ENCODE measurements at places on chromosomes 2 and 18. TPM values are rescaled to one million over a fixed set of nuclear protein-coding genes. Genes with fewer than 3 reads are reported as not detected.
A peak's percentile ranks its signal among the peaks of the same experiment; 100 is the strongest.

NETO1 gene
- total RNA-seq, result 6.9 TPM

DUSP19 gene
- 4.7 TPM for total RNA-seq

TUBB8B gene
- not detected for total RNA-seq

C2orf72 gene
- total RNA-seq, result 3.3 TPM

CERS6 gene
- 27.4 TPM for total RNA-seq

EFR3B gene
- total RNA-seq, result 41.2 TPM

ACMSD gene
- not detected for total RNA-seq

DNER gene
- total RNA-seq, result 4.0 TPM

MOB4 gene
- total RNA-seq, result 28.0 TPM

GALNT5 gene
- 0.20 TPM for total RNA-seq

OTOF gene
- 0.19 TPM for total RNA-seq

DNA sequence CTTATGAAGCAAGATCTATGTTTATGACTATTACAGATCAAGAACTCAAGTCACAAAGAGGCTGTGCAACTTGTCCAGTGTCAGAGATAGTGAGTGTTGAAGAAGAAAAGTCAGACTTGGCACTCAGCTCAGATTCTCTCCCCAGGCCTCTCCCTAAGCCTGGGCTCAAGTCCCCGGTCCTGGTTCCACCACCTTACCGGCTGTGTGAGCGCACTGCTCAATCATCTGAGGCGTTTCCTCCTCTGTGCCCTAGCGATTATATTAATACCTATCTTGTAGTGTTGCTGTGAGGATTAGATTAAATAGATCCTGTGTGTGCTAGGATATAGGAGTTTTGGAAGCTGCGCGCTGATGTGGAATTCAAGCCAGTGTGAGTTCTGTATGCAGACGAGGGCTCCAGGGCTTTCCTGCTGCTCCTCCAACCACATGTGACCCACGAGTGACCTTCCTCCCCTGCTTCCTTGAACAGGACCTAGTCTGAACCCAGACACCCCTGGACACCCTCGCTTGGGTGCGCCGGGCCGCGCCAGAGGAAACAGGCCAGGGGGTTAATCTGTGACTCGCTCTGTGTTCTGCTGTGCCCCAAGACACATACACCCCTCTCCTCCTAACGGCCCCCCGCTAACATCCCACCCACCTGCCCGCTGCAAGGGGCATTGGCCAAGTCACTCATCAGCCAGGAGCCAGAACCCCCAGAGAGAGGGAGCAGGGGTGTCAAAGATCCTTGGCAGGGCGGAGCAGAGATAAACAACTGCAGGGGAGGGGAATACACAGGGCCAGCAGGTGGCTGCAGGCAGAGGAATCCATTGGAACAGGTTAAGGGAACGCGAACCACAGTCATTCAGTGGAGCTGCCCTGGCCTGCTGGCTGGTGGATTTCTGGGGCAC is 38.3 kb downstream of the TNS1 start:
- H3K27ac ChIP-seq, result no peak overlapping the region
- no peaks in the 10 kb centered on the region for H3K27me3 ChIP-seq
- peaks cover 14% of the 10 kb centered on the region for H3K4me1 ChIP-seq
- no peak overlapping the region for H3K4me3 ChIP-seq
- no peak for DNase-seq
- no peaks in the 10 kb centered on the region for H3K36me3 ChIP-seq

DNA sequence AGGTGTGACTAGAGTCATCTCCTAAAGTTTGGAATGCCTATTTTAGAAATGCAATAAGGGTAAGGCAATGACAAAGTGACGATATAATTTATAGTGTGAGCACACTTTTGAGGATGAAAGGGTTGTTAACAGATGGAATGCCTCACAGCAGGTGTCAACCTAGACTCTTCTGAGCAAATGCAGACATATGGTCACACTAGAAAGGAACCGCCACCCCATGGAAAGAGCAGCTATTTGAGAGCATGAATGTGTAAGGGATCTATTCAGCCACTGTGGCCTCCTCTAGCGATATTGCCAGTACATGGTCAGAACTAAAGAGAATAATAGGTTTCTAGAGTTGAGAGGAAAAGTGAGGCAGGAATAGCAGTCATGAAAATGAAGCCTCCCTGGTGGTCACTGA is 18.5 kb downstream of the DSG2 start:
- peaks cover 19% of the 10 kb centered on the region for H3K4me1 ChIP-seq
- peaks cover 3% of the 10 kb centered on the region for H3K36me3 ChIP-seq
- no peak overlapping the region for H3K27ac ChIP-seq
- no peaks in the 10 kb centered on the region for H3K27me3 ChIP-seq

- peaks cover 40% of the 10 kb centered on the region for H3K27me3 ChIP-seq
- peaks cover 26% of the 10 kb centered on the region for H3K4me1 ChIP-seq
- DNase-seq, result no peak
- no peak overlapping the region for H3K27ac ChIP-seq
- H3K36me3 ChIP-seq, result no peaks in the 10 kb centered on the region
- peak overlapping the region; percentile 91 for H3K4me3 ChIP-seq
Observed at GRCh38 chr18:25352629-25353005, 651 bp upstream of the ZNF521 start.

GRCh38 chr2:25088817-25089516 is 47.1 kb downstream of the EFR3B start:
- no peak for DNase-seq
- H3K27me3 ChIP-seq, result no peaks in the 10 kb centered on the region

DNA sequence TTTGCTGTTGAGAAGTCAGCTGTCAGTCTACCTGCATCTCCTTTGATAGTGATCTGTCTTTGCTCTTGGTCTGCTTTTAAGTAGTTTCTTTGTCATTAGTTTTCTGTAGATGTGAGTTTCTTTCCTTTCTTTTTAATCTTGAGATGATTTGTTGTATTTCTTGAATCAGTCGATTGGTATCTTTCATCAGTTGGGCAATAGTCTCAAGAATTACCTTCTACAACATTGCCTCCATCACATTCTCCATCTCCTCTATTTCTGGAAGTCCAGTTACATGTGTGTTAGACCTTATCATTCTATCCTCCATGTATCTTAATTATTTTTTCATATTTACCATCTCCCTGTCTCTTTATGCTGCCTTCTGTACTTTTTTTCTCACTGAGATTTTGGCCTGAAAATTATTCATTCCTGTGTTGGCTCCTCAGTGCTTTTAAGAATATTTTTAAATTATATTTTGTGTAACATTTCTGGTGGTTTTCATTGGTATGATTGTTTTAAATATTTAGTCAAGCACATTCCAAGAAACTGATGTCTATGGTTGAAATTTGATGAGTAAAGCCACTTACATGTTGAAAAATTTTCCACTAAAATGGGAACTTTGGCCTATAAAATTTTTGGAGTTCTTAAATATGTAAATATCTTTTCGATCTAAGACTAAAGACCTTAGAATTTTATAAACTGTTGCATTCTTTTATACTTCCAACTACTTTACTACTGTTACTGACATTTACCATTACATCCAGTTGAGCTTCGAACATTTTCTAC is 239.5 kb upstream of the MGAT5 start:
- no peaks in the 10 kb centered on the region for H3K27me3 ChIP-seq
- no peak for DNase-seq
- H3K27ac ChIP-seq, result no peak overlapping the region
- no peaks in the 10 kb centered on the region for H3K36me3 ChIP-seq
- H3K4me1 ChIP-seq, result no peaks in the 10 kb centered on the region
- H3K4me3 ChIP-seq, result no peak overlapping the region

- no peak overlapping the region for H3K27ac ChIP-seq
- H3K4me1 ChIP-seq, result peaks cover 28% of the 10 kb centered on the region
- peaks cover 58% of the 10 kb centered on the region for H3K27me3 ChIP-seq
- H3K36me3 ChIP-seq, result peaks cover under 1% of the 10 kb centered on the region
- H3K4me3 ChIP-seq, result peak overlapping the region; percentile 73
Observed at GRCh38 chr2:207772081-207772843, 2.6 kb upstream of the FZD5 start.

GRCh38 chr2:43198263-43198662 is 28.1 kb downstream of the ZFP36L2 start:
- DNase-seq, result no peak
- H3K27ac ChIP-seq, result no peak overlapping the region

GRCh38 chr2:239149501-239149900 is 251.3 kb downstream of the HDAC4 start:
- H3K4me3 ChIP-seq, result no peak overlapping the region
- H3K36me3 ChIP-seq, result peaks cover 10% of the 10 kb centered on the region
- DNase-seq, result no peak

- H3K27ac ChIP-seq, result no peak overlapping the region
- no peaks in the 10 kb centered on the region for H3K36me3 ChIP-seq
- H3K4me3 ChIP-seq, result no peak overlapping the region
- H3K4me1 ChIP-seq, result peaks cover 9% of the 10 kb centered on the region
- H3K27me3 ChIP-seq, result no peaks in the 10 kb centered on the region
- no peak for DNase-seq
Observed at GRCh38 chr18:38966841-38967240, 1401.2 kb upstream of the CELF4 start.

- H3K4me3 ChIP-seq, result no peak overlapping the region
- no peak overlapping the region for H3K27ac ChIP-seq
- no peaks in the 10 kb centered on the region for H3K27me3 ChIP-seq
- H3K36me3 ChIP-seq, result no peaks in the 10 kb centered on the region
Observed at GRCh38 chr18:61595615-61596251, 262.5 kb downstream of the CDH20 start.

- DNase-seq, result no peak
- H3K4me3 ChIP-seq, result no peak overlapping the region
- no peaks in the 10 kb centered on the region for H3K27me3 ChIP-seq
- H3K36me3 ChIP-seq, result no peaks in the 10 kb centered on the region
- no peak overlapping the region for H3K27ac ChIP-seq
Observed at GRCh38 chr2:165745916-165746315, 48.1 kb downstream of the GALNT3 start.

DNA sequence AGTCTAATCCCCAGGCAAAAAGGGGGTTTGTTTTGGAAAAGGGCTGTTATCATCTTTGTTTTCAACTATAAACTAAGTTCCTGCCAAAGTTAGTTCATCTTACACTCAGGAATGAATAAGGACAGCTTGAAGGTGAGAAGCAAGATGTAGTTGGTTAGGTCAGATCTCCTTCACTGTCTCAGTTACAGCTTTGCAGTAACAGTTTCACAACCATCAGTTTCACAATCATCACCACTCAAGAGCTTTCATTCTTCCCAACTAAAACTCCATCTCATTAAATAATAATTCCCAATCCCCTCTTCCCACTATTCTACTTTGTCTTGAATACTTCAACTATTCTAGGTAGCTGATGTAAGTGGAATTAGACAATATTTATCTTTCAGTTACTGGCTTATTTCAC is 200.9 kb downstream of the NYAP2 start:
- no peak overlapping the region for H3K27ac ChIP-seq
- no peak for DNase-seq
- H3K4me3 ChIP-seq, result no peak overlapping the region
- peaks cover 26% of the 10 kb centered on the region for H3K4me1 ChIP-seq

GRCh38 chr2:230819433-230819832 is 45.3 kb upstream of the ITM2C start:
- no peak for DNase-seq
- peaks cover 16% of the 10 kb centered on the region for H3K4me1 ChIP-seq
- H3K27me3 ChIP-seq, result no peaks in the 10 kb centered on the region

DNA sequence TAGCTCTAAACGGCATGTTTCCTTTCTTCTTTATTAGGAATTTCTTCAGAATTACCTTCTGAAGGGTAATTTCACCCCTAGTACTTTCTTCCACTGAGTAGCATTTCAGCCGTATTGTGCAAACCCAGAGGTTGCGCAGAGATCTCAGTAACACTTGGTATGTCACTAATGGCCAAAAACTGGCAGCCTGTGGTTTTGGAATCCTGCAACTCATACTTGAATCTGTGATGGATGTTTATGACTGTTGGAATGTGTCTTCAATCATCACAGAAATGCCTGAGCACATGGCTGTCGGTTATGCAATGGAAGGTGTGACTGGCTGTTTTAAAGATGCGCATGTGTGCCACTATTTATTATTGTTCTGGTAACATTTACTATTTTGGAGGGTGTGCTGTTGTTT is 100.0 kb downstream of the COLEC12 start:
- no peak overlapping the region for H3K4me3 ChIP-seq
- no peak overlapping the region for H3K27ac ChIP-seq
- DNase-seq, result no peak
- no peaks in the 10 kb centered on the region for H3K27me3 ChIP-seq

GRCh38 chr2:88692187-88692586 is 714 bp downstream of the RPIA start:
- peaks cover 38% of the 10 kb centered on the region for H3K4me1 ChIP-seq
- H3K36me3 ChIP-seq, result peaks cover 26% of the 10 kb centered on the region
- H3K27me3 ChIP-seq, result no peaks in the 10 kb centered on the region
- peak overlapping the region; percentile 95 for H3K4me3 ChIP-seq
- H3K27ac ChIP-seq, result no peak overlapping the region

DNA sequence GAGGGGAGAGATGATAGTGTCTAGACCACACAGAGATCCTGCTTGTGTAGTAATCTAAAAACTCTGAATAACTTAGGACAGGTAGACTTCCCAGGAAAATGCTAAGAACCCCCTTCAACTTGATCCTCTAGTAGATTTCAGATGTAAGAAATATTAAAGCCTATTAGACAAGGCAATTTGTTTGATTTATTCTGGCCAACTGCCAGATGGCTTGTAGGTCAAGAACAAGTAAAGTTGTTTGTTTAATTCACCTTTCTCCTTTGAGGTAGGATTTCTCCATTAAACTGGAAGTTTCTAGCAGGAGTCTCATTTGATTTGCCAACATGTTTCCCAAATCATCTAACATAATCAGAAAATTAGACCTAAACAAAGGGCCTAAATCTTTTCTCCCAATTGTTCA is 48.6 kb downstream of the SH3RF3 start:
- no peaks in the 10 kb centered on the region for H3K27me3 ChIP-seq
- no peak overlapping the region for H3K4me3 ChIP-seq
- peak overlapping the region; percentile 54 for H3K27ac ChIP-seq
- peaks cover 2% of the 10 kb centered on the region for H3K36me3 ChIP-seq
- peaks cover 10% of the 10 kb centered on the region for H3K4me1 ChIP-seq
- no peak for DNase-seq

GRCh38 chr2:240921311-240921994 is 15.3 kb downstream of the CROCC2 start:
- H3K27ac ChIP-seq, result no peak overlapping the region
- no peaks in the 10 kb centered on the region for H3K36me3 ChIP-seq
- DNase-seq, result no peak

DNA sequence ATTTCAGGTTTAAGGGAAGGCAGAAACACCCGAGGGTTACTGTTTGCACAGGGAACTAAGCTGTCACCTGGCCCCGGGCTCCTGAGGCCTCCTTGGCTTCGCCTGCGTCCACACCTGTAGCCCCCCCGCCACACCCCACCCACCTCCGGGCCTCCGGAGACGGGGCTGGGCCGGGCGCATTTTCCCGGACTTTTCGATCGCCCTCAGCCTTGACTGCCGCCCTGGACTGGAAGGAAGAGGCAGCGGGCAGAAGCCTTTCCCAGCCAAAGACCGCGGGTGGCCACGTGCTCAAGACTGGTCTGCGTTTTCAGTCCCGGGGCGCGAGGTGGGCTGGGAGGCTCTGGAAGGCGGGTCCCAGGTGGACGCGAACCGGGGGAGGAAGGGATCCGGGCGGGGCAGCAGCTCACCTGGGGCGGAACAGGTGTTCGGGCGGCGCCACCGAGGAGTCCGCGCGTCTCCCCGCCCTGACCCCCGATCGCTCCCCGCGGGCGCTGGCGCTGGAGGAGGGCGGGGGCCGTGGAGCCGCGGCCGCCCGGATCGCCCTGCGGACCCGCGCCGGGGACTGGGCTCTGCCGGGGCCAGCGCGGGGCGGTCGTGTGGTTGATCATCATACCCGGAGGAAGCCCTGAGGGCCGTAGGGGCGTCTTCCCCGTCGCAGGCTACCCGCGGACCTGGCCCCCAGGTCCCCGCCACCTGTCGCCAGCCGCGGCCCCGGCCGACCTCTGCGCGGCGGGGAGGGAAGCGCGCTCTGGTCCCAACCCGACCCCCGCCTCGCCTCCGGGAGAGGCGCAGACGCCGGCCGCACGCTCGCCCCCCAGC is 3.2 kb downstream of the ID2 start:
- peaks cover 2% of the 10 kb centered on the region for H3K36me3 ChIP-seq
- H3K27me3 ChIP-seq, result peaks cover 36% of the 10 kb centered on the region
- DNase-seq, result peak; percentile 46
- H3K4me1 ChIP-seq, result peaks cover 41% of the 10 kb centered on the region
- no peak overlapping the region for H3K27ac ChIP-seq

Data from neural crest cell (in vitro differentiated cells).